Brain pericyte (primary cell): ENCODE measurements at places on chromosomes 7 and 10.

DNA sequence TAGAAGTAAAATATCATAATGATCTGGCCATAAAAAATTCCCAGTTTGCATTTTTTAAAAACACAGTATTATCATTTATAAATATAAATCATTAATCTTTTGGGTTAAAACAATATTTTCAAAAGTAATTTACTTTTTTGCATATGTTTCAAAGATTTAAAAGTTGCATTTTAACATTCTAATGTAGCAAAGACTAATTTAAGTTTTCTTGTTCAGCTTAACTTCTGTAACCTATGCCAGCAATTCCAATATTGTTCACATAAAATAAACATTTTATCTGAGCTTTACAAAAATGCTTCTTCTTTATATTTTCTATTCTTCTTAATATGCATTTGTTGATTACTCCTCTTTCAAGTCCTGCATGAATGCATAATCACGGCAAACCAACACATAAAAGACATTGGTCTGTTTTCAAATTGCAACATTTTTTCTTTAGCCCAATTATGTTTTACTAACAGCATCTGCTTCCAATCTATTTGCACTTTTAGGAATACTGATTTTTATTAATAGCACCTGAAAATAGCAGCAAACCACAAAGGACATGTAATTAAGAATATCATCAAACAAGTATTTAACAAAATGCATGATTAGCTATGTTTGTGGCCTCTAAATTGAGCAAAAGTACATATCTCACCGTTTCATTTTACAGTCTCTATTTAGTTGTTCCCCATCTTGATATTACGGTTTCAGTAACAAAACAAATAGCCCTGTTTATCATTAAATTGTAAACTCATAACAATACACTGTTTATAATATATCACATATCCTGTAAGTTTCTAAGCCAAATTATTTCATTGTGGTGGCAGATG, 286.9 kb upstream of the NFE2L3 start:
- DNase-seq: no peak

GRCh38 chr10:49568235-49568634, 29.3 kb upstream of the ERCC6 start:
- DNase-seq: no peak

GRCh38 chr7:44147026-44147991, 6.2 kb upstream of the MYL7 start:
- no peak for DNase-seq

DNA sequence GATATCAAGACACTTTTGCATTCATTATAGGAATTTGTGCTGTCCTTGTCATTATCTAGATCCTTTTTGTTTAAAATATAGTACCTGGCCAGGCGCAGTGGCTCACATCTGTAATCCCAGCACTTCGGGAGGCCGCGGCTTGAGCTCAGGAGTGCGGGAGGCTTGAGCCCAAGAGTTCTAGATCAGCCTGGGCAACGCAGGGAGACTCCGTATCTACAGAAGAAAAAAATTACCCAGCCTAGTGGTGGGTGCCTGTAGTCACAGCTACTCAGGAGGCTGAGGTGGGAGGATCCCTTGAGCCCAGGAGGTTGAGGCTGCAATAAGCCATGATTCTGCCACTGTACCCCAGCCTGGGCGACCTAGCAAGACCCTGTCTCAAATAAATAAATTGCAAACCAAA, 621 bp upstream of the MORN4 start:
- DNase-seq: no peak

DNA sequence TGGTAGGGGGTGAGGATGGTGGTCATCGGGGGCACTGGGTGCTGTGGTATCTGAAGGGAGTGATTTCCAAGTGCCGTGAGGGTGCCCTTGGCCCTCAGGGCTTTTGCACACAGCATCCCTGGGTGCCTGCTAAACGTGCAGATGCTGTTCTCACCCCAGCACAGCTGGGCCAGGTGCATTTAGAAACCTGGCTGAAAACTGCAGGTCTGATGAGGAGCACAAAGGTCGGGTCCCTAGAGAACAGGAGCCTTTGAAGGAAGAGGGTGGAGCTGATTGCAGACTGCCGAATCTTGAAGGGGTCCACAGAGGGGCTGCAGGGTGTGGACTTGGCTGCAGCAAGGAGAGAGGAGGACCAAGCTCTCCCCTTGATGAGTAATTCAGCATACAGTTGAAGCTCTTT, 32.0 kb downstream of the ZMIZ1 start:
- DNase-seq: no peak

GRCh38 chr10:5588603-5589002, 63.8 kb downstream of the CALML3 start:
- DNase-seq: no peak

DNA sequence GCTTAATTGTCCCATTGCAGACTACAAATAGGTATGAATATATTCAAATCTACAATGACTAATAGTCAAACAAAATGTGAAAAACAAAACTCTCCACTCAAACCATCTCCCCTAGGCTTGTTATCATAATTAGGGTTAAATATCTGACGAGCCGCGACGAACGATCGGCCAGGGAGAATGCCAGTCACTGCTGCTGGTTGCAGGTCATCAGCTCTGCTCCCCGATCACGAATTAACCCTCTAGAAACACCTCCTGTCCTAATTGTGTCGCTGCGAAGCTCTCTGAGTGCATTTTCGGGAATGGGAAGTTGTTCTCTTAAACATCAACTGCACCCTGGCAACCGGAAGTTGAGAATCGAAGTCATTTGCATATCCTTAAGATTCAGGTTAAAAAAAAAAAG, 167.3 kb downstream of the TCERG1L start:
- DNase-seq: no peak

DNA sequence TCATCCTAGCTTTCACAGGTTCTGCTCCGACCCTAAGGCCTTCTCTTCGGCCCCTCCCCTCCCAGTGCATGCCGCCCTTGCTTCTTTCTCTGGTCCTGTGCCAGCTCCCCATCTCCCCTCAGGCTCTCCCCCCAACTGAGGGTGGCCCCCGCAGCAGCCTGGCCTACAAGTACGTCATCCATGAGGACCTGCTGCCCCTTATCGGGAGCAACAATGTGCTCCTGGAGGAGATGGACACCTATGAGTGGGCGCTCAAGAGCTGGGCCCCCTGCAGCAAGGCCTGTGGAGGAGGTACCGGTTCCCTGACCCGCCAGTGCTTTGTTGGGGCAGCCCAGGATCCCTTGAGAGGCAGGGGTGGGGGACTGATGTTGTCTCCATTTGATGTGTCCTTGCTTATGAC, 33.8 kb downstream of the TBATA start:
- DNase-seq: no peak

GRCh38 chr10:23359692-23360380, 15.2 kb upstream of the C10orf67 start:
- no peak for DNase-seq
